Upper lobe of right lung (tissue), 1 donor: ENCODE measurements at places on chromosomes 7 and 10. TPM values are rescaled to one million over a fixed set of nuclear protein-coding genes. Genes with fewer than 3 reads are reported as not detected.

Gene CTAGE15
- 0.93 TPM for total RNA-seq

- DNase-seq = no peak
These were observed 105.0 kb upstream of the AMPH start for GRCh38 chr7:38736138-38736537.

GRCh38 chr10:72611783-72612182 lies 14.1 kb downstream of the MICU1 start:
- DNase-seq = no peak

Gene GSTO2
- total RNA-seq = 9.1 TPM

- no peak for DNase-seq
These were observed 34.6 kb upstream of the LRRC4 start for GRCh38 chr7:128065872-128066271.

GRCh38 chr7:36946401-36946739 lies 222.1 kb upstream of the AOAH start:
- DNase-seq = no peak

Gene SLC26A3
- total RNA-seq = not detected

Gene MYL7
- 3.1 TPM for total RNA-seq

- DNase-seq = no peak
These were observed 4.4 kb upstream of the STEAP4 start for GRCh38 chr7:88310956-88311674.

DNA sequence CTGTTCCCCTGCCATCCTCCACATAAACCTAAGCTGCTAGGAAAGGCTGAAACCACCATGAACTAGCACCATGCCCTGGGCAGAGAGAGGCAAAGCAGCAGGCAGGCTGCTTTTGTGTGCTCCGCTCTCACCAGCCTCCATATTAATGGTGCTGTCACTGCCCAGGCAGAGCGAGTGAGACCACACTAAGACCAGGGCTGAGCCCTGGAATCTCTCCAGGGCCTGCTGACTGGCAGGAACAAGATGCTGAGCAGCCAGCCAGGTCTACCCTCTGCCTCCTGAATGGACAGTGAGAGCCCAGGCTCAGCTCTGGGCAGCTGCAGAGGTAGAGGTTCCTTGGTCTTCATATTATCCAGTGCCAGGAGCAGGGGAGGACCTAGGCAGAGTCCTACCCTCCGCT lies 1.6 kb upstream of the CRHR2 start:
- DNase-seq = no peak

DNA sequence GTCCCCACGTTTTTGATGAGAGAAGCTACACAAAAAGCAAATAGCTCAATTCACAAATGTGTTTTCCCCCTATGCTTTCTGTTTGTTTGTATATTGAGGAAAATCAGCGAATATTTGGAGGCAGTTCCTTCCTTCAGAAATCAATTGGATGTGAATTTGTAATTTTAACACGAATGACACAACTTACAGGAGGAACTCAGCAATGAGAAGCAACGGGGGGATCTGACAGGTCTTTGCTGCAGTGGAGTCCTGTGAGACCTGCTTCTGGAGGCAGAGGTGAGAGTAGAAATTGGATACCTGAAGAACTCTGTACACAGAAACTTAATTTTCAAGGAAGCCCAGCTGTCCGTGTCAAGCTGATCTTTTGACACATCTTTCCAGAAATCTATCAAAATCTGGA lies 370.4 kb downstream of the GFRA1 start:
- no peak for DNase-seq

Gene MYH16
- total RNA-seq = not detected

- no peak for DNase-seq
These were observed 63.5 kb downstream of the MINDY3 start for GRCh38 chr10:15796762-15797161.

Gene SUGCT
- 4.1 TPM for total RNA-seq

GRCh38 chr7:79241288-79242060 lies 212.0 kb downstream of the MAGI2 start:
- DNase-seq = no peak

GRCh38 chr10:116134322-116134721 lies 138.7 kb downstream of the GFRA1 start:
- no peak for DNase-seq

- no peak for DNase-seq
These were observed 199.1 kb upstream of the PRKCQ start for GRCh38 chr10:6778992-6779701.

GRCh38 chr7:96718107-96719003 lies 8.7 kb upstream of the SEM1 start:
- DNase-seq = no peak

Gene ANKRD2
- total RNA-seq = 0.98 TPM

GRCh38 chr10:42488416-42488815 lies 150.0 kb downstream of the ZNF33B start:
- no peak for DNase-seq

DNA sequence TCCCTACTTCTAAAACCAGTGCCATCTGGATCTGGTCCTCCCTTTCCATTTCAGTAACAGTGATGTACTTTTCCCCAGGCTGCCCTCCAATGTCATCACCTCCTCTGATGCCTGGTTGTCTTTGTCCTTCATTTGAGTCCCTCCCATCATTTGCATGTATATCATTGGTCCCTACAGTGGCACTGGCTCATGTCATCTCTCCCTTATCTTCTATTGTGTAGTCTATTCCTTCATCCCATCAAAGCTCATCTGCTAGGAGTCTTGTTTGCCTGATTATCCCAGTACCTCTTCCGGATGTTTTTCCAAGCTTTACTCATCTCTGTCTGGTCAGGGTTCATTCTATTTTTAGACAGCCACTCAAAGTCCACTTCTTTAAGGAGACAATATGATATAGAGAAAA lies 292.9 kb upstream of the BMPER start:
- no peak for DNase-seq

Gene MRC1
- 370 TPM for total RNA-seq

- no peak for DNase-seq
These were observed 149.3 kb downstream of the FGFR2 start for GRCh38 chr10:121448766-121449421.

DNA sequence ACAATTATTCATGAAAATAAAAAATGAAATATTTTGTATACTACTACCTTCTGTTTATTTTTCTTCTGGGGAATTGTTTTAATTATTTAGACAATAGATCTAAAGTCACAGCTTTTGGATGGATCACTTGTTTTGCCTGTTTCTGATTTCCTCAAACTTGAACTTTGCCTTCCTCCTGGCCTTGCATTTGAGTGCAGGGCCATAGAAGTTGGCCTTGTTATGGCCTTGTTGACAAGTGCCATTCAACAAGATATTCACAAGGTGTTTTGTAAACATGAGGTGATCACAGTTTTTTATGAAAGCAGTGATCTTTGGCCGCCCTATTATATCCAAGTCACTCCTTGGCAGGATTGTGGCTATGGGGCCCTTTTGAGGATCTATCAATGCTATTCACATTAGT lies 4.6 kb downstream of the ZNF22 start:
- no peak for DNase-seq

DNA sequence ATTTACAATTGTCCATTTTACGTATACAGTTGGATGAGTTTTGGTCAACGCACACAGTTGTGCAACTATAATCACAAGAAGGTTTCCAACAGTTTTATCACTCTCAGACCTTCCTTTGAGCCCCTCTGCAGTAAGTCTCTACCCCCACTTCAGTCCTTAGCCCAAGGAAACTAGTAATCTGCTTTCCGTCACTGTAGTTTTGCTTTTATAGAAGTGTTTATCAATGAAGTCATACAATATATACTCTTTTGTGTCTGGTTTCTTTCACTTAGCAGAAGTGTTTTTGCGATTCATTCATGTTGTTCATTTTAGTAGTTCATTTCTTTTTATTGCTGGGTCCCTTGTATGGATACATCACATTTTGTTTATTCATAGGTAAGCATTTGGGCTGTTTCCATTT lies 92.9 kb upstream of the PIP4K2A start:
- DNase-seq = no peak

GRCh38 chr10:78436706-78437406 lies 403.2 kb downstream of the RPS24 start:
- DNase-seq = no peak

Gene CHAT
- total RNA-seq = not detected

GRCh38 chr7:6284461-6285360 lies 12.3 kb upstream of the CYTH3 start:
- DNase-seq = no peak

GRCh38 chr10:127159648-127160245 lies 36.6 kb downstream of the INSYN2A start:
- DNase-seq = no peak

Gene CLRN3
- total RNA-seq = not detected

Gene C7orf57
- total RNA-seq = not detected

GRCh38 chr7:28702171-28702570 lies 256.0 kb downstream of the TRIL start:
- no peak for DNase-seq

DNA sequence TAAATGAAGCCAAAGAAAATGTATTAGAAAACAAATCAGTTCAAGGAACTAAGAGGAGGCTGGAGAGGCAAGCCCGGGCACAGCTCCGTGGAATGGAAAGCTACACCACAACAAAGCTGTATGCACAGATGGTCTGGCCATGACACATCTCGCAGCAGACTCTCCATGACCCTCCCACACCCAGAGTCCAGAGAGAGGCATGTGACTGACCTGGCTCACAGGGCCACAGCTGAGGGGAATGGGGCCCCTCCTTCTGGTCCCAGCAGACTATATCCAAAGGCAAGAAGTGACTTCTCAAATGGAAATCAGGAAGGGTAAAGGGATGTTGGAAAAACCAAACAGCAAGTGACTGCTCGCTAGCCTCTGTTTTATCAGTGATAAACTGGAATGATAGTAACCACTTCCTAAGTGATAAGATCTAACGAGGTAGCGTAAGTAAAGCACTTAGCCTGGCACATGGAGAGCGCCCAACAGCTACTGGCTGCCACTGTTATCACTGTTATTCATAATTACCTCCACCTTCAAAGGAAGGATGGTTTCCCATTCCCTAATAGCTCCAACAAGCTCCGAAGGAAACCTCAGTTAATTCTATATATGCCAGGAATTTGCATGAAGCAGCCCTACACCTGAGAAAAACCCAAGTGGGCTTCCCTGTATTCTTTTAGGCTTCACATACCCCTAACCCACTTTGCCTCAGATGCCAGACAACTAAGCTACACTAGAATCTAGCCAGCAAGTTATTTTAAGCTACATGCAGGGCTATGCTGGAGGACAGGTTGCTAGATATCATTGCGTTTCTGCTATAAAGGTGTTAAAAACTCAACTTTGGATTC lies 8.4 kb downstream of the OSBPL3 start:
- DNase-seq = no peak

Gene TBX20
- not detected for total RNA-seq

GRCh38 chr10:95333997-95334804 lies 43.4 kb upstream of the PDLIM1 start:
- DNase-seq = no peak

DNA sequence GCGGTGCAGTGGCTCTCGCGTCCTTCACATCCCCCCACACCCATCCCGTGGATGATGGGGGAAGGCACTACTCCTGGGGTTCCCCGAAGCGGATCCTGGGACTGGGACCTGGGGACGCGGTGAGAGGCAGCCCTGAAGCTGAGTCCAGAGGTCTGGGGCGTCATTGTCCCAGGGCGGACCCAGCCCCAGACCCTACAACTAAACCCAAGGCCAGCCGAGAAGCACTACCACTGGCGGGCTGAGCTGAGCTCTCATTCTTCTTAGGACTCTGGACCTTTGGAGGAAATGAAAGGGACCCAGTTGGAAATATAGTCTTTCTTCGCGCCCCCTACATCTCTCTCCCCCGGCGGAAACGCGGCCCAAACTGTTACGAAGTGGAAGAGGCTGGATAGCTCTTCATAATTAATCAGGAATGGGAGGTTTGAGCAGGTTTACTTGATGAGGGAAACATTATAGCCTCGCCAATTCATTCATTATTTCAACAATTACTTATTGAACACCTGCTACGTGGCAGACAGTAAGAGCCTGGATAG lies 389 bp upstream of the FBXL15 start:
- no peak for DNase-seq

DNA sequence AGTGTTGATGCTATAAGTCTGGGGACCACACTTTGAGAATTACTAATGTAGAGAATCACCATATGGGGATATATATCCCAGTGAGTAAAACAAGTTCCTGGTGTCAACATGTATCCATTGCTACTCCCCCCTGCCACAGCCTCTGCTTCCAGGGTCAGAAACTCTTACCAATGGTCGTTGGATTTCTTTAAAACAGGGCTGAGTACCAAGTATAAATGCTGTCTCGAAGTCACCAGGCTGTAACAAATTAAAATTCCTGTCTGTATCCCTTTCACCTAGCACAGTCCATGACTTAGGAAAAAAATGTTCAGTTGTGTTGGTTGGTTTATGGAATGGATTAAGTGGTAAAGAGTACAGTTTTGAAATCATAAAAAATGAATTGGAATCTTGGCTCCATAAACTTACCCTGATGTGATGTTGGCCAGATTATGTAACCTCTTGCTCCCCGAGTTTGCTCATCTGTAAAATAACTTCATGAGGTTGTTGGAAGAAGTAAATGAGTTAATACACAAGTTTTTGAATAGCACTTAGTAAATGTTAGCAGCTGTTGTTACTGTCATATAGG lies 364.0 kb upstream of the LRGUK start:
- DNase-seq = no peak

GRCh38 chr7:24703296-24703695 lies 54.0 kb downstream of the GSDME start:
- DNase-seq = no peak

DNA sequence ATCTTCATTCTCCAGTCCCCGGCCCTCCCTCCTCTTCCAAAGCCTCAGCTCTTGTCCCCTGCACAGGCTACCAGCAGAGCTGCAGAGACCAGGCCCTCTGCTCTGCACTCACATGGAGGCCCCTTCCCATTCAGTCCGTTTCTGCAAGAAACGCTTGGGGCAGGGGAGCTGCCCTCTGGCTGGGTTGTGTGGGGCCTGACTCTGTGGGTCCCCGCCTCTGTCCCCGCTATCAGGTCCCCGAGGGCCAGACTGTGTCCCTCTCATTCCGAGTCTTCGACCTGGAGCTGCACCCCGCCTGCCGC lies 1.5 kb downstream of the PCOLCE start:
- no peak for DNase-seq

- no peak for DNase-seq
These were observed 22.8 kb downstream of the PWWP2B start for GRCh38 chr10:132419538-132420468.

- no peak for DNase-seq
These were observed 648.4 kb upstream of the LRRTM3 start for GRCh38 chr10:66277481-66277880.

Gene NUTM2D
- total RNA-seq = 5.1 TPM

Gene TMEM106B
- total RNA-seq = 37.5 TPM

- no peak for DNase-seq
These were observed 952.0 kb upstream of the C7orf33 start for GRCh38 chr7:147638566-147638965.

Gene TAS2R4
- total RNA-seq = 2.2 TPM

Gene PDE1C
- 13.0 TPM for total RNA-seq

Gene VAX1
- not detected for total RNA-seq

Gene IKZF1
- total RNA-seq = 41.4 TPM

GRCh38 chr10:60967854-60968484 lies 24.0 kb upstream of the RHOBTB1 start:
- DNase-seq = no peak
